ENCODE measurements at places on chromosomes 12 and 14.

- DNase-seq = no peak
Measured at GRCh38 chr14:70527501-70528105, 7.2 kb downstream of the ADAM20 start.

DNA sequence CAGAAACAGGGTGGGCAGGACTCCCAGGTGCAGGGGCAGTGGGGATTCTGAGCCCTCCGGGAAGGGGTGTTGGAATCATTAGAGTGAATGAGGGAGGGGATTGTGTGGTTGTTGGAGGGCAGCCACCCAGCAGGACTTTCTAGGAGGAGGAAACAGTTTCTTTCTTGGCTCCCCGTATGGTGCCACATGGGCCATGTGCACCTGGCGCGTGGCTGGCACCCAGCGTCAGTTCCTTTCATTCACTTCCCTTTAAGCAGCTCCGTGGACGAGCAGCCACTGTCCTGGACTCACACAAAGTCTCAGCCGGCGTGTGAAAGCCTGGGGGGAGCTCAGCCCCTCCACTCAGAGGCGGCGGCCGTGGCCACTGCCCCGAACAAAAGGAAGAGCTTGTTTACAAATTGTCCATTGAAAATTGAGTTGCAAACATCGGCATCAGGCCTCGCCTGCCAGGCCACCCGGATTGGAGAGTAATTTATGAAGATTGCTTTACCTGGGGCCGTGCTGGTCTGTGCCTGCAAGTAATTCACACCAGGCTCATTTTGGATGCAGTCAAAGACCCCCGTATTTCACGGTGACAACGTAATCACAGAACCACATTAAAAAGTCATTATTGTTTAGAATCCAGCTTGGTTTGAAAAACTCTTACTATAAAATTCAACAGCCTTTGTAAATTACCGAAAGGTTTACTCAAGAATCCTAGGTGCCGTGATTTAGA lies 101.7 kb upstream of the C14orf180 start:
- no peak for DNase-seq

GRCh38 chr12:44497044-44497443 lies 379.1 kb downstream of the NELL2 start:
- no peak for DNase-seq

DNA sequence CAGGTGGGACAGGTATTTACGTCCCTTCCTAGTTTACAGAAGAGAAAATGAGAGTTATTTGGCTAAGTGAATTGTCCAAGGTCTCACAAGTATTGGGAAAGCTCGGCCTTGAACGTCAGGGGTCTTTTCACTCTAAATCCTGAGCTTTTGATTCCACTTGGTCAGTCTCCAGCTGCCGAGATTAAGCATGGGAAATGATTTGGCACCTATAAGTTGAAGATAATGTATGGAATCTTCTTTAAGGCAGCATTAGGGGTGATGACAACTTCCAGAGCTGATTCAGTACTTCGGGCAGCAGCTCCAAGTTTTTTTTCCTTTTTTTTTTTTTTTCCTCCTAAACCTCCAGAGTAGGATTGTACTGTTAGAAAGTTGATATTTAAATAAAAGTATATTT lies 722 bp downstream of the FAM234B start:
- DNase-seq = peak; percentile 16

- DNase-seq = no peak
Measured at GRCh38 chr14:71931492-71932228, 569 bp upstream of the RGS6 start.

GRCh38 chr14:35298351-35298750 lies 6.2 kb downstream of the PSMA6 start:
- no peak for DNase-seq

DNA sequence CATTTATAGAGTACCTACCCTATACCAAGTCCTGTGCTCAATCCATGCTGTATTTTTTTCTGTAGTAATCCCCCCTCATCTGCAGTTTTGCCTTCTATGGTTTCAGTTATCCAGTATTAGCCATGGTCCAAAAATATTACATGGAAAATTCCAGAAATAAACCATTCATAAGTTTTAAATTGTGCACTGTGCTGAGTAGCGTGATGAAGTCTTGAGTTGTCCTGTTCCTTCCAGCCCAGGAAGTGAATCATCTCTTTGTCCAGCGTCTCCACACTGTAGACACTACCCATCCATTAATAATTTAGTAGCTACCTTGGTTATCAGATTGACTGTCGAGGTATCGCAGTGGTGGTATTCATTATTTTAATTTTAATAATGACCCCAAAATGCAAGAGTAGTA lies 54.2 kb downstream of the SUDS3 start:
- DNase-seq = no peak

GRCh38 chr14:65281991-65282895 lies 130.3 kb upstream of the FUT8 start:
- peak; percentile 92 for DNase-seq

- DNase-seq = no peak
Measured at GRCh38 chr14:32085182-32085844, 8.2 kb downstream of the ARHGAP5 start.

DNA sequence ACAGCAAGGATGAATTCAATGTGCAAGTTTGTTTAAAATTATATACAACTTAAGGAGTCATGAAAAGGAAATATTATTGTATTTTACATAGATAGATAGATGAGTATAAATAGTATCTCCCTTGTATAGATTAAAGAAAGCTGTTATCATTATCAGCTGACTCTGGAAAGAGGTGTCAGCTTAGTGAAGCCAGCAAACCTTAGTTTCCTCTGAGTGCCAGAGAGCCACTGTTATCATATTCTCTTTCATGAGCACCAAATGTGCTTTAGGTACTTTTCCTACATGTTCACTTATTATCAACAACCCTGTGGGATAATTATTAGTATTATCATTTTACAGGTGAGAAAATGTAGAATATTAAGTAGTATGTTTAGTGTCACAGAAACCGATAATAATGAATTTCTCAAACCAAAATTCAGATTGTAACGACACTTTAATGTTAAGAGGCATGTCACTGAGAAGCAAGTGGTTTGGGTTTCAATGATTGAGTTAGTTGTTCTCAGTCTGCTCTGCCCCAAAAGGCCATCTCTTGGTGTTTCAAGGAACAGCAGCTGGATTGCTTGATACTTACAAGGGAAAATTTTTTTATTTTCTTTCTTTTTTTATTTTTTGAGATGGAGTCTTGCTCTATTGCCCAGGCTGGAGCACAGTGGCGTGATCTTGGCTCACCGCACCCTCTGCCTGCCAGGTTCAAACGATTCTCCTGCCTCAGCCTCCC lies 53.7 kb downstream of the PLEKHA5 start:
- DNase-seq = no peak

DNA sequence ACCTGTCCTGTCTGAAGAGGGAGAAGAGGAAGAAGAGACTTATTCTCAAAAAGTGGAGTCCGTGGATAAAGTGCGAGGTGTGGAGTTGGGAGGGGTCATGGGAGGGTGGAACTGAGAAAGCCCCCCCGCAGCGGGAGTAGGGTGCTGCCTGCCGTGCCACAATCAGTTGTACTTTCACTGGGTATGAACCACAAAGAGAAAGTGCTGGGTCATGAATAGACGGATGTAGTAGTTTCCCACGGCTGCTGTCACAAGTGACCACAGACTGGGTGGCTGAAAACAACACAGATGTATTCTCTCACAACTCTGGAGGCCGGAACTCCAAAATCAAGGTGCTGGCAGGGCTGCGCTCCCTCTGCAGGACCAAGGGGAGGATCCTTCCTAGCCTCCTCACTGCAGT lies 5.5 kb downstream of the DNAH10 start:
- DNase-seq = no peak

DNA sequence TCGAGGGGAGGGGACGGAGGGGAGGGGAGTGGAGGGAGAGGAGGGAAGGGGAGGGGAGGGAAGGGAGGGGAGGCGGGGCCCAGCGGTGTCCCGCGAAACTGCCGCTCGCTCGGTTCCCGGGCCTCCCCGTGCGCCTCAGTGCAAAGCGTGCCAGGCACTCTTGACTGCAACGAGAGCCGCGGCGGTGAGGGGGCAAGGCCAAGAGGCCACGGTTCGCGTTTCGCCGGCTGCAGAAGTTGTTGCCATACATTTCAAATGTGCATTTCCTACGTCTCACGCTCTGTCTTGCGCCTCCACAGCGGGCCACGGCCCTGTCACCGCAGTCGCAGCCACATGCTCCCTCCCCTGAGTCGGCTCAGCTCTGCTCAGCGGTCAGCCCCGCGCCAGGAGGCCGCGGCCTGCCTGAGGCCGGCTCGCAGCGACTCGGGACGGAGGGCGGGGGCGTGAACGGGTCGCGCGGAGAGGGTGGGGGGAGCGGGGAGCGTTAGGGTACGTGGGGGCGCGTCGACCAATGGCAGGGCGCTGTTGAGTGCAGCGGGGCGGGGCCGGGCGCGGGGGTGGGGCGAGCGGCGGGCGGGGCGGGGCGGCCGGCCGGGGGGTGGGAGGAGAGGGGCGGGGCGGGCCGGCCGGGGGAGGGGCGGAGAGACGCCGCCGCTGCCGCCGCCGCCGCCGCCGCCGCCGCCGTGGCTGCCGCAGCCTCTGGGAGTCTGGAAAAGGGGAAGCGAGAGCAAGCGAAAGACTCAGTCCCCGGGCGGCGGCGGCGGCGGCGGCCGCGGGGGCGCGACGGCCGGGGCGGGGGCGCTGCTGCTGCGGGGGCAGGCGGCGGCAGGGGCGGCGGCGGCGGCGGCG lies at the start of gene PPP2R5C:
Gene PPP2R5C, plus strand, starts transcription at position 678 of the 849 bp plus-strand sequence. CDS start 185 bp downstream, outside the sequence.
- DNase-seq = peak; percentile 85

DNA sequence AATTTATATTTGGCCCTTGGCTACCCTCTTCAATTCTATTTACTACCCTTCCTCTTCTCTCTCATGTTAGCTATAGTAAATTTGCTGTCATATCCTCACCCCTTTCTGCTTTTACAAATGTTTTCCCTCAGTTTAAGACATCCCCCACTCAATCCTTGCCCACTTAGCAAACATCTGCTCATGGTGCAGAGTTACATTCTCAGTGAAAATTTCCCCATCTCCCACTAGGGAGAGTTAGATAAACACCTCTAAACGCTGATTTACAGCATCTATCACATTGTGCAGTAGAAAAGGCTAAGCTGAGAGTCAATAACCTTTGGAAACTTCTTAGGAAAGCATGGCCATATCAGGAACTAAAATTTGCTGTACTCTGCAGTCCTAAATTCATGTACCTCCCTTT lies 69.0 kb downstream of the DENND5B start:
- no peak for DNase-seq

DNA sequence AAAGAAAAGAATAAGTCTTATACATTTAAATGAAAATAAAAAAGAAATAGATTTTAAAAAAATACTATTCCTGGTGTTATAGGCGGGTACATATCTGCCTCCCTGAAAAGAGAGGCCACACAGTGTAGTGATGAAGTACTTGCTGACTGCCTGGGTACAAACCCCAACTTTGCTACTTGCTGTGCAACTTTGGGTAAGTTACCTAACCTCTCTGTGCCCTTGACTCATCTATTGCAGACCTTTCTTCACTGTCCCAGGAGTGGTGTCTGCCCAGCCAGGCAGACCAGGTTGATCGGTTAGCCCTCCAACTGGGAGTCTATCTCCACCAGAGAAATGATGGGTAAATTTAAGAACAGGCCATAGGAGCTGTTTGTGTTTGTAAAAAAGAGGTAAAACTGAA lies 82.0 kb downstream of the SLC24A4 start:
- no peak for DNase-seq

DNA sequence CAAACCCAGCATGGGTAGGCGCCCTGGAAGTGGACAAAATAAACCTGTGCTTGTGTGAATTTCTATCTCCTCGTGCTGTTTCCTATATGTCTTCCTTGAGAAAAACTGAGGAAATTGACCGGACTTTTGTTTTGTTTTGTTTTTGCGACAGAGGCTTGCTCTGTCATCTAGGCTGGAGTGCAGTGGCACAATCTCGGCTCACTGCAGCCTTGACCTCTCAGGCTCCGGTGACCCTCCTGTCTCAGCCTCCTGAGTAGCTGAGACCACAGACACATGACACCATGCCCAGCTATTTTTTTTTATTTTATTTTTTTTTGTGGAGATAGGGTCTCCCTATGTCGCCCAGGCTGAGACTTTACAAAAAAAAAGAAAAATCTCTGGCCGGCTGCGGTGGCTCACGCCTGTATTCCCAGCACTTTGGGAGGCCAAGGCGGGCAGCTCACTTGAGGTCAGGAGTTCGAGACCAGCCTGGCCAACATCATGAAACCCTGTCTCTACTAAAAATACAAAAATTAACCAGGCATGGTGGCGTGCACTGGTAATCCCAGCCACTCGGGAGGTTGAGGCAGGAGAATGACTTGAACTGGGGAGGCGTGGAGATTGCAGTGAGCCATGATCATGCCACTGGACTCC lies 22.5 kb upstream of the MIA2 start:
- DNase-seq = no peak

DNA sequence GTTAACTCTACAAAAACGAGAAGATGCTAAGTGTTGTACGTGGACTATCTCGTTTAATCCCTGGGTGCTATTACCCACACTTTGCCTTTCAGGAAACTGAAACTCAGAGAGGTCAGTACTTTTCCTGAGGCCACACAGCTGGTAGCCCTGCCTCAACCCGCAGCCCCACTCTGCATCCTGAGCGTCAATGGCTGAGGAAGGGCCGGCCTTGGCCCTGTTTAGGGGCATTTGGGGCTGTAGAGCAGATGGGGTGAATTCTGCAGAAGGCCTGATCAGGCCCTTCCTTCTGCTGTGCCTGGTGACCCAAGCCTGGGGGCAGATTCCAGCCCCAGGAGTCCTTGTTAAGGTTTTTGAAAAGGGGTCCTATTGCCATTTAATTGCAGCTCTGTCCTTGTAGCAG lies 3.7 kb upstream of the CCDC197 start:
- no peak for DNase-seq

GRCh38 chr14:38502239-38502638 lies 246.3 kb upstream of the CLEC14A start:
- no peak for DNase-seq

DNA sequence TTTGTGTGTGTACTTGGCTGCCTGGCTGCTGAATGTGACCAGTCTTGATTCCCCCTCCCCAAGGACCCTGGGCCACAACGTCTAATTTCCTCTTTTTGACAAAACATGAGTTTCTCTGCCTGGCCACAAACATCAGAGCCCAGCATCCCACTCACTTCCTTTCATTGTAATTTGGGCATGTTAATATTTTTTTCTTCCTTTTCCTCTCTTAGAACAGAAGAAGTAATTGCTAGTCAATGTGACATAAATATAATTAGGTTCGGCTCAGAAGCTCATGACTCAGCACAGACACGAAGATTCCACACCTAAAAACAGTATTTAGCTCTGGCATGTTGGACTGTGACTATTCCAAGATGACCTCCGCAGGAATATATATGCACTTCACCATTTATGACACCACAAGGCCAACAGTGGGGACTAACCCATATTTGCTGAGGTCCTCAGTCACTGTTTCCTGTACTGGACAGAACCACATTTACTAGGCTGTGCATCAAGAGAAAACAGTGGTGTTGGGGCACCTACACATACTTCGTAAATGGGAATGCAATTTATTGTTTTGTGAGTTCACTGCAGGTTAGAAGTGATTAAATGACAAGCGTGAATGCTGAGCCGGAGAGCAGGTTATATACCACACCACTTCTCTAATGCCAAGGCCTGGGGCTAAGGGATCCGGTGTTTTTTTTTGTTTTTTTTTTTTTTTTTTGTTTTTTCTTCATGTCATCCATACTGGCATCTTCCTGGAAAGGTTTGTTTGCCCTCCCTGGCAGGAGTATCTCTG lies 4.2 kb downstream of the GSG1 start:
- peak; percentile 45 for DNase-seq

- DNase-seq = no peak
Measured at GRCh38 chr14:37241198-37241597, 43.5 kb downstream of the MIPOL1 start.

GRCh38 chr14:105124823-105125222 lies 43.8 kb downstream of the JAG2 start:
- no peak for DNase-seq
